ENCODE measurements at places on chromosomes 2 and 18. TPM values are rescaled to one million over a fixed set of nuclear protein-coding genes. Genes with fewer than 3 reads are reported as not detected.

CREG2 gene
- 1.8 TPM for total RNA-seq

OSR1 gene
- 34.7 TPM for total RNA-seq

RUFY4 gene
- total RNA-seq: 5.6 TPM

TLX2 gene
- not detected for total RNA-seq

PSMD14 gene
- 43.3 TPM for total RNA-seq

SERPINB12 gene
- not detected for total RNA-seq

PTPN4 gene
- 48.7 TPM for total RNA-seq

MALL gene
- 31.6 TPM for total RNA-seq

FAM210A gene
- 14.8 TPM for total RNA-seq

EFR3B gene
- 1.0 TPM for total RNA-seq

HTR2B gene
- 0.44 TPM for total RNA-seq

ANTXR1 gene
- total RNA-seq: 87.8 TPM

PPP1R1C gene
- 2.0 TPM for total RNA-seq

CNDP1 gene
- total RNA-seq: 0.31 TPM

EHD3 gene
- 12.7 TPM for total RNA-seq

ZRANB3 gene
- 16.5 TPM for total RNA-seq

GTF2A1L gene
- not detected for total RNA-seq

GRCh38 chr2:139033300-139033699 is 253.1 kb upstream of the NXPH2 start:
- DNase-seq: no peak

GRCh38 chr2:26735883-26736588 is 28.0 kb upstream of the SLC35F6 start:
- DNase-seq: no peak

- no peak for DNase-seq
Observed at GRCh38 chr18:14976736-14977430, 228.9 kb downstream of the ANKRD30B start.

DNA sequence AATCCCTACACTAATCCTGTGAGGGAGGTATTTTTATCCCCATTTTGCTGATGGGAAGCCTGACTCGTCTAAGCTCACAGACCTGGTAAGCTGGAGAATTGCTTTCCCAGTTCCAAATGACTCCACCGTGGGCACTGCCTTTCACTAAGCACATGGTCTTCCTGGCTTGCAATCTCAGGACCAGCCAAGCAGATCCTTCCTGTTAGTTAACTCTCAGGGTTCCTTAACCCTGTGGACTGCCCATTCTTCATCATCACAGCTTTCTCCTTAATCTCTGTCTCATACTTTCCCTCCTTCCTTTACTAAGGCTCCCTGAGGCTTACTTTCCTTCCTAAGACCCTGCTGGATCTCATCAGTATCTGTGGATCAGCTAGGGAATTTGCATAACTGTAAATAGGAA is 122.2 kb upstream of the ZEB2 start:
- no peak for DNase-seq

DNA sequence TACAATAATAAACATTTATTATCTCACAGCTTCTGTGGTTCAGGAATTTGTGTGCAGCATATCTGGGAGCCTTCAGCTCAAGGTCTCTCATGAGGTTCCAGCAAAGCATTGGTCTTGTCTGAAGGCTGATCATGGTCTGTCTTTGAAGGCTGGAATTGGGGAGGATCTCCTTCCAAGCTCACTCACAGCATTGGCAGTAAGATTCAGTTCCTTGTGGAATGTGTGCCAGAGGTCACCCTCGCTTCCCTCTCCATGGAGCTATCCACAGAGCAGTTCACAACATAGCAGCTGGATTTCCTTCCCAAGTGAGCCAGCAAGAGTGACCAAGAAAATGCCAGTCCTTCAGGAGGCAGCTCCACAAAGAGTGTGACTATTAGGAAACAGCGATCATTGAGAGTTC is 202.2 kb upstream of the ST6GAL2 start:
- DNase-seq: no peak

- no peak for DNase-seq
Observed at GRCh38 chr2:96916156-96916630, 46.3 kb upstream of the SEMA4C start.

DNA sequence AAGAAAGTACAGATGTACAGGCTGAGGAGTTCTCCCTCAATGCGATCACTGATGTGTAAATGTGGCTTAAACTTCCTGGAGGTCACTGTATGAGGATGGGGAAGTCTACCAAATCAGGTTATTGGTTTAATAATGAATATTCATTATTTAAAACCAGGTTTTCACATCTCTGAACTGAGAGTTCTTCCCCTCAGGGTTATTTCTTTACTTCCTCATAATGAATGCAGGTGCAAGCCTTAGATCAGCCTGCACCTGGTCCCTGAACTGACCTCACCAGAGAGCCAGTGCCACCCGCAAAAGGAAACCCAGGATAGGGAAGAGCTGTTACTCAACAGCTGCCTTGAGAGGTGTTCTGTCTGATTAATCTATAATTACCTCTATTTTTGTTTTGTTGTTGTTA is 369.0 kb downstream of the EPHA4 start:
- no peak for DNase-seq

GRCh38 chr2:128754246-128754724 is 435.6 kb upstream of the HS6ST1 start:
- DNase-seq: no peak

GRCh38 chr2:233419602-233420391 is 65.5 kb downstream of the DGKD start:
- DNase-seq: peak; percentile 19

DNA sequence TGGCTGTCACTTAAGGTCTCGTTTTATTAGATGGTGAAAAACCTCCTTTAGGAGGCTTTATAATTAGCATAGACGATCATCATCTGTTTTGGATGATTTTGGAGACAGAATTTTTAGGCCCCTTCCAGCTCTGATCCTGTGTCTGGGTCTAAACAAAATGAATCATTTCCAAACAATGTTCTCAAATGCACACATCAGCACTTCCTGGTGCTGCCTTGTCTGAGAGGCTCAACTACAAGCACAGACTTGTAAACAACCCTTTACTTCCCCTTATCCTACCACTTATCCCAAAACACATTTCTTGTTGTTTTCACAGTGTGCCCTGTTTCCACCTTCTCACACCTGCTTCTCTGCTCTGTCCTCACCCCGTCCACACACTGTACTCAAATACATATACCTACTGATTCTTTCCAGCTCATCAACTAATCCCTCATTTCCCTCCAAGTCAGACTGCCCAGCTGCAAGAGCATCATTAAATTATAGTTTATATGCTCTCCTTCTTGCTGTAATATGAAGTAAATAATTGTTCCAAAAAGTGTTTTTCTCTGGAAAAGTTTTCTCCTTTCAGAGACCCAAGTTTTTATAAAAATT is 71.2 kb upstream of the COL3A1 start:
- no peak for DNase-seq

DNA sequence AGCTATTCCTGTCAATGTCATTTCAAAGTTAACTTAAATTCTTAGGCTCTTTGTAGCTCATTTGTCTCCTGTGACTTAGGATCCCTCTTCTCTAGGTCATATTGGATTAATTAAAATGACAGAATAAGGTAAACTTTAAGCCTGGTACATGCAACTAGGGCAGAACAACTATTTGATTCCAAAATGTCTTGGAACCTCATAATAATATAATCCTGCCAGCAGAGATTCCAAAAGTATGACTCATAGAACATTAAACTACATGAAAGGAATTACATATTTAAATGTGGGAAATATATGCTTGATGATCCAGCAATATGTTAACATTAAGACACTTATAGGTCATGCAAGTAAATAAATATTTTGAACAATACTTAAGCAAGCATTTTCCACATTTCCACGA is 63.3 kb downstream of the COL3A1 start:
- no peak for DNase-seq

DNA sequence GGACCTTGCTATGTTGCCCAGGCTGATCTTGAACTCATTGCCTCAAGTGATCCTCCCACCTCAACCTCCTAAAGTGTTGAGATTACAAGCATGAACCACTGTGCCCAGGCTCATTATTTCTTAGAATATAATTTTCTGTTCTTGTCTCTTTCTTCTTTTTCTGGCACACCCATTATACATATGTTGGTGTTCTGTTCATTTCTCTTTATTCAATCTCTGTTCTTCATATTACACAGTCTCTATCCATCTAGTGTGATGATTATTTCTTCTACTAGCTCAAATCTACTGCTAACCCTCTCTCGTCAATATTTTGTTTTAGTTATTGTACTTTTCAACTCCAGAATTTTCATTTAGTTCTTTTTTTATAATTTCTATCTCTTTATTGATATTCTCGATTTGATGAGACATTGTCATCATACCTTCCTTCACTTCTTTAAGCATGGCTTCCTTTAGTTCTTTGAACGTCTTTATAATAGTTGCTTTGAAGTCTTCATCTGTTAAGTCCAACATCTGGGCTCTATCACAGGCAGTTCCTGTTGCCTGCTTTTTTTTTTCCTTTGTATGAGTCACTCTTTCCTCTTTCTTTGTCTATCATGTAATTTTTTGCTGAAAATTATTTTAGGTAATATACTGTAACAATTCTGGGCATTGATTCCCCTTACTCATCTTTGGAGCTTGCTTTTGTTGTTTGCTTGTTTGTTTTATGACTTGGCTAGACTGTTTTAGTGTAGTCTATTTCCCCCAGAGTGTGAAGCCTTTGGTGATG is 196.4 kb upstream of the NABP1 start:
- DNase-seq: no peak

- DNase-seq: no peak
Observed at GRCh38 chr2:225103737-225104141, 61.5 kb upstream of the DOCK10 start.

GRCh38 chr18:27808683-27809082 is 368.2 kb downstream of the CDH2 start:
- DNase-seq: no peak

DNA sequence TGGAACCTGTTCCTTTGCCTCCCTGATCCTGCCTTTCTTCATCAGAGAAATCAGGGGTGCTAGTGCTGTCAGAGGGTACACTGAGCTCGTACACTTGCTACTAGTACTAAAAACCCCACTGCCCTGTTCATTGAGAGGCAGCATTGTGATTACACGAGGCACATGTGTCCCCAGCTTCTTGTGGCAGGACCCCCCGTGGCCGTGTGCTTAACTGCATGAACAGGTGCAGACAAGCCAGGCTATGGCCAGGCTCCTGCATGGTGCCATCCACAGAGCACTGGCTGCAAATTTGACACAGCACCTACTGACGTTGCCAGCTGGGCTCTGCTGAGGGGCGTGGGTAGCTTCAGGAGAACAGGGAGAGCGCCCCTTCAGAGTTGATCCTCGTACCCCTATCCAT is 248.4 kb downstream of the GLI2 start:
- no peak for DNase-seq

GRCh38 chr2:43107679-43108078 is 118.7 kb downstream of the ZFP36L2 start:
- no peak for DNase-seq

DNA sequence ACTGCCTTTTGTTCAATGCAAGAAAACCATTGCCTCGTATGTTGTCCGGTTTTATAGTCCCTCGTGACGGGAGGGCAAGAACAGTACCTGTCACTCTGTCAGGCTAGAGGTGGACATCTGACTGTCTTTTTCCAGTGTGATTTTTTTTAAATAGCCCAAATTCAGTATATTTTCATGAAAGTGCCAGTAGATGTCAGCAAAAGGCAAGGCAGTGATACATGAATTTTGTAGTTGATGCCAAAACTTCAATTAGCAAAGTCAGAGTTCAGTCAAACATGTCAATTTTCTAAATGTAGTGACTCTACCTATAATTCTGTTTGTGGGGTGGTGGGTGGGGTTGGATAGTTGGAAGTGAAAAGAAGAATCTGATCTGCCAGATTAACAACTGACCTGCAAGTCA is 296.0 kb upstream of the MC4R start:
- DNase-seq: no peak

GRCh38 chr2:127226132-127226519 is 6.0 kb upstream of the CYP27C1 start:
- no peak for DNase-seq

GRCh38 chr2:23492921-23493320 is 107.9 kb downstream of the KLHL29 start:
- peak; percentile 69 for DNase-seq

GRCh38 chr2:196088203-196088602 is 19.6 kb upstream of the DNAH7 start:
- DNase-seq: no peak

- DNase-seq: no peak
Observed at GRCh38 chr2:79620679-79621078, 107.8 kb downstream of the CTNNA2 start.

GRCh38 chr2:67842375-67842959 is 220.3 kb downstream of the C1D start:
- no peak for DNase-seq

DNA sequence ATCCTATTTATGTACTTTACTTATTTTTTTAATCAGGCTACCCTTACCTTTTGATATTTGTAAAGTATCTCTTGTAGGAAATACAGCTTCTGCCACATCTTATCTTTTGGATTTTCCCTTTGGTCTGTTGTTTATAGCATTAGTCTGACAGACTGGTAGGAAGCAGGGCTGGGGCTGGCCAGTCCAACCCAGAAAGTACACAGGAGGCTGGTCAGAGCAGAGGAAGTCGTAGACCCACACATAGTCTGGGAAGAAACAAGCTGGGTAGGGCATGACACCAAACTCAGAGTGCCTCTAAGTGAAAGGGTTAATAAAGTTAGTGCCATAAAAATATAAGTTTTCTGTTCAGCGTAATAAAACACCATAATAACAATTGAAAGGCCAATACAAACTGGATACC is 51.7 kb downstream of the BOLA3 start:
- no peak for DNase-seq

DNA sequence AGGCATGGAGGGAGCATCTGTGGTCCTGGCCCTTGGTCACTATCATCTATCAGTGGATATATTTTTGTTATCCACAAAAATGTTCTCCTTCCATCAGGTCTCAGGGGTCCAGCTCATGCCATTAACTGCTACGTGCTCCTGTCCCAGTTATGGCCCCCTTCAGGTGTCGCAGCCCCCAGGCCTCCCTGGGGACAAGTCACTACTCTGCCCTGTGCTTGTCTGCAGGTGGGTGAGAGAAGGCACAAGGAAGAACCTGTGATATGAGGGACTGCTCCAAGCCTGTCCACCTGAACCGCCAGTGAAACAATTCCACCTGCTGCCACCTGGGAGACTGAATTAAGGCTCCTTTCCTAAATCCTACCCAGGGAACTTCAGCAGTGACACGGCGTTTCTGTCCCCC is 229.6 kb upstream of the ID2 start:
- DNase-seq: no peak

DNA sequence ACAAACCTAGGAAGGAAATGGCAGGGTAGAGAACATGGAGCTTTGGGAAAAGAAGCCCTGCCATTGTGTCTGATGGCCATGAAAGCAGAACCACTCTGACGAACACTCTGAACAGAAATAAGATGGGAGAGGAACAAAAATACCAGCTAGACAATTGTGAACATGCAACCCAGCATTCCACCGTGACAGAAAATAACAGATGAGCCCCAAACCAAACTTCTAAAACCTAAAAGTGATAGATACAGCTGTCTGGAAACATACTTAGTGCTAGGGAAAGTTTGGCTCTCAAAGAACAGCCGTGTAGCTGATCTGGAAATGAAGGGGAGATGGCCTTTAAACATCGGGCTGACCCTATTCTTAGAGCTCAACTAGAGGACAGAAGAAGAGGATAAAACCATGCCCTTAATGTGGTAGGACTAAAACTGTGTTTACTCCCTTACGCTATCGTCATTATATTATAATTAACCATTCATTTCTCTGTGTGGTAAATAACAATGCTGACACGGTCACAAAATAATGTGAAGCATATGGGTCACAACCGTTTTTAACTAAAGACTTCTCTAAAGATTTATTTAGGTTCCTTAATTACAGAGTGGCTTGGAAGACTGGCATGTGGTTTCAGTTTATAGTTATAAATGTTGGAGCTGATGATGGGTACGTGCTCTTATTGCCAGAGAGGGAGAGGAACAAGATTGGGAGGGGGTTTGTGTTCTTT is 80.6 kb downstream of the MYO1B start:
- no peak for DNase-seq
